Ovary (tissue), 10 donors: ENCODE measurements at places on chromosomes 2 and 18.
A peak's percentile ranks its signal among the peaks of the same experiment; 100 is the strongest.

GRCh38 chr2:70656421-70657010, 102.9 kb upstream of the TGFA start:
- no peak for DNase-seq

- DNase-seq = no peak
These were observed 86.5 kb downstream of the UXS1 start for GRCh38 chr2:106107509-106108131.

- DNase-seq = no peak
These were observed 628 bp upstream of the PTPN2 start for GRCh38 chr18:12884406-12885323.

GRCh38 chr2:45241061-45241561, 231.9 kb upstream of the SIX2 start:
- DNase-seq = no peak

DNA sequence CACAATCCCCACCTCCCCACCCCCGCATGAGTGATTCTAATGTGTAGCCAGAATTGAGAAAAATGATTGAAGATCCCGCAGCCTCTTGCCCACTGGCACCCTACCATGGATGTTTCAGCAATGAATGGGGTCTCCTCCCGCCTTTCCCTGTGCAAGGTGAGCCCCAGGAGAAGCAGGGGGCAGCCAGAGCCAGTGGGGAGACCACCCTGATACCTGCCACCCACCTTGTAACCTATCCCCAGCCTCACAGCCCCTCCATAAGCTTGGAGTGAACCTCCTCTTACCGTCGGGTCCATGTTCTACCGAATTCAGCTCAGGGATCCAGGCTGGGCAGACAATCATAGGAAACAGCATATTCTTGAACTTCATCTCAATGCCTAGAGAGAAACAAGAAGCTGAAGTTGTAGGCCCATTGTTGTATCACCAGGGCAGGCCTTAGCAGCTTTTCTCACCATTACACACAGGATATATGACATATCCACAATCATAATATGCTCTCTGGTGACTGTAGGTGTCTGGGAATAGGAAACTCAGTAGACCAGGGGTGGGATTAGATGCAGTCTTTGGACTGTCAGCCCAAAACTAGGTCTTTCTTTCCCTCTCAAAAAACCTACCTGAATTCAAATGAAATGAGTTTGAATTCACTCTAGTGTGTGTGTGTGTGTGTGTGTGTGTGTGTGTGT, 30.9 kb downstream of the XDH start:
- no peak for DNase-seq

- DNase-seq = no peak
These were observed 66.4 kb upstream of the BOD1L2 start for GRCh38 chr18:57080479-57080878.

- DNase-seq = no peak
These were observed 4.6 kb upstream of the UGT1A5 start for GRCh38 chr2:233707940-233708644.

GRCh38 chr2:71689393-71689792, 236.0 kb downstream of the DYSF start:
- no peak for DNase-seq

DNA sequence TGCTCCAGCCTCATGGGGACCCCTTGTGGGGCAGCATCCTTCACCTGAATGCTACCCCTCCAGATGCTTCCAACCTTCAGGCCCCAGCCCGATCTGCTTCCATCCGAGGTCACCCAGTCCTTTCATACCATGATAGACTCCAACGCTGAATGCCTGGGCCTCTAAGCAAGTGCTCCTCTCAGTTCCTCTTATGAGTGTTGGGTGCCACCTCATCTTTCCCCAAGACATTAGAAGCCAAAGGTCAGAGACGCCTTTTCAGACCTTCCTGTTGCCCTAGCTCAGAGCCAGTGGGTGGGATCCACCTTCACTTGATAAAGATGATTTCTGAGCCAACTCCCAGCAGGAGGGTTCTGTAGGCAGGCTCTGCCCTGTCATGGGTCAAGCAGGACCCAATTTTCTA, 174.5 kb upstream of the MGAT5 start:
- DNase-seq = no peak

GRCh38 chr2:156319811-156320485, 12.6 kb downstream of the NR4A2 start:
- peak; percentile 45 for DNase-seq

DNA sequence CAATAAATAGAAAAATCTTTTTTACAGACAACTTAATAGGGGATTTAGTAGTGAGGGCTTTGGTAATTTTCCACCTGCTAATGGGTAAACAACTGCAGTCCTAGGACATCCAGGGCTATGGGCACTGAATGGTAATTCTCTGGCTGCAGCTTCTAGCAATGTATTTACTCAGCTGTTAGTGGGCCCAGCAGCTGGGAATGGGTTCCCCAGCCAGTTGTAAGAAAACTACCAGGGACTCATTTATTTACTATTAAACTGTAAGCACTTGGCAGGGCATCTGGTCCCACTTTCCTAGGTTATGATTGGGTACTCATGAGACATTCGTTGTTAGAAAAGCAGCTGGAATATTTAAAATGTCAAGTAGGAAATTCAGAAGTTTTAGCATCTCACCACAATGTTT, 363.8 kb upstream of the TRIB2 start:
- no peak for DNase-seq

DNA sequence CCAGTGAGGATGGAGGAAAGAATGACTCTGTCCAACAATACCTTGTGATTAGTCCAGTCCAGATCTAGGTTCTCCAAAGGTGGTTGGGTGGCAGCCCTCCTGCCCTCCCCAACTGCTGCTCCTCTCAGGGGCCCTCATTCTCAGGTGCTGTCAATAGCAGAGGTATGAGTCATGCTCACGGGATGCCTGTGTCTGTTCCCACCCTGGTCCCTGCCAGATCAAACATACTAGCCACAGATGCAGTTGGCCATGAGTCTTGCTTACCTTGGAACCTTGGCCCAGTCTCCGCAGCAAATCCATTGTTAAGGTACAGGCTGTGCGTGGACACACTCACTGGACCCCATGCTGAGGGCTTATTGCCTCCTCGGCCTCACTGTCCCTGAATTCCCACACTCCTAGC, 24.9 kb upstream of the RPIA start:
- DNase-seq = no peak

- DNase-seq = no peak
These were observed 15.1 kb upstream of the ADCY3 start for GRCh38 chr2:24935145-24935544.

DNA sequence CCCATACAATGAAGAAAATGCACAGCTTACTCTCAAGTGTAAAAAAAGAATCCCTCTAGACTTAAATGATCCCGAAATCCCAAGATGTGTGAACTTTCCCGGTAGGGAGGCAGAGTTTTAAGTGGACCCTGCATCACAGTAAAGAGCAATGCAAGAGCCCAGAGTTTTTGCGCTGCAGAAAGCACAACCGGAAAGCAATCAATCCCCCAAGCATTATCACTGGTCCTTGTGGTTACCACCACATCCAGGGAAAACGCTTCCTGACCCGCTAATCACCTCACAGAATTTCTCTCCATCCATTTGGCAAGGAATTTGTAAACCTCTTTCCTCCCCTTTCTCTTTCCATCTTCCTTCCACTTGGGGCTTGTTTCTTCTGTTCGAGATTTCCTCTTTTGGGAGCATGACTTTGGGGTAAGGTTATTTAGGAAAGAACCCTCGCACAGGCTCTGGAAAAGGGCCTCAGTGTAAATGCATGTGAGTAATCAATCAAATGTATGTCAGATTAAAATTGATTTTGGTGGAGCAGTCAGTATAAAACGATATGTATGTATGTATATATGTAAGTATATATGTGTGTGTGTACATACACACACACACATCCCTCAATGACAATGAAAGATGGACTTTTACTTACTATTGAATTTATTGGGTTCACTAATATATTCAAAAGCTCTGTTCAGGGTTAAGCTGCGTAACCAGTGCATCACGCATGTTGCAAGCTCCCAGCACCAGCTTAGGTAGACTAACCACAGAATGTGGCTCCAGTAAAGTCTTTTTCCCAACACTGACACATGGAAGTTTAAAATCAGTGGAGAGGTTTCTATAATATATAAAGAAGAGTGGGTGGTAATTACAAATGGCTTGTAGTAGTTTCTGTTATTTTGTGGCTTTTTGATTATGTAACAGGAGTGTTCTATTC, 1.6 kb downstream of the PLCL1 start:
- no peak for DNase-seq

DNA sequence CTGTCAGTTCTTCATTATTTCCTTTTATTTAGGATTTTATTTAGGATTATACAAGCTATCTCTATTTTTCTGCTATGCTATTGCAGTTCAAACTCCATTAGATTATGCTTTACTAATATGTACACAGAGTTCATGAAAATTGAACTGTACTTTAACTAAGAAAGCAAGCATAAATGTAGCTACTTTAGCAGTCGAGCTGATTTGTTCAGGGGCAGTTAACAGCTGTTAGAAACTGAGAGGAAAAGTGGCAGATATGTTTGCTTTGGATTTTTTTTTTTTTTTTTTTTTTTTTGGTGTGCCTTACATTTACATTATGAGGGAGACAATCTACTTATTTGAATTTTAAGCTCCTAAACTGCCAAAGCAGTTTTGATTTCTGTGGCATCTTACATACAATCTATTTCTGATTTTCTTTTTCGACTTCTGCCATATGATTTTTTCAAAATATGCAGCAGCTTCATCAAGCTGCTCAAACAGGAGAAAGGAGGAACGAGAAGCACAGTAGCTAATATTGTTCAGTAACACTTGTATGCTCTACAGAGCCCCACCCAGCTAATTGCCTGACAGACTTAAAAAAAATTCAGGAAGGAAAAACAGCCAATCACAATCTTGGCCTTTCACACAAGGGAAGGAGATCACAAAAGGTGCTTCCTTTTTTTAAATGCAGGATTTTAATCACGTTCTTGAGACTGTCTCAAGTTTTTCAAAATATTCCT, 233.4 kb upstream of the SIX3 start:
- DNase-seq = no peak

- no peak for DNase-seq
These were observed 763 bp downstream of the CCDC141 start for GRCh38 chr2:179049203-179049545.

DNA sequence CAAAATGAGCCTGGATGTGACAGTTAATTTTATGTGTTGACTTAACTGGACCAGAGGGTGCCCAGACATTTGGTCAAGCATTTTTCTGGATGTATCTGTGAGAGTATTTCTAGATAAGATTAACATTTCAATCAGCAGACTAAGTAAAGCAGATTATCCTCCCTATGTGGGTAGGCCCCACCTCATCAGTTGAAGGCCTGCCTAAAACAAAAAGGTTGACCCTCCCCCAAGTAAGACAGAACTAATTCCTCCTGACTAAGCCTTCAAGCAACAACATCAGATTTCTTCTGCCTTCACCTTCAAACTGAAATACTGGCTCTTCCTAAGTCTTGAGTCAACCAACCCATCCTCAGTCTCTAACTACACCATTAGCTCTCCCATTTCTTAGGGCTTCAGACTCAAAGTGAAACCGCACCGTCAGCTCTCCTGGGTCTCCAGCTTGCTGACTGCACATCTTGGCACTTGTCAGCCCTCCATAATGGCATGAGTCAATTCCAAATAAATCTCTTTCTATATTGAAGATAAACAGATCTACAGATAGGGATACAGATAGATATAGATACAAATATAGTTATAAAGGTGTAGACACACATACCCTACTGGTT, 47.9 kb downstream of the MEMO1 start:
- no peak for DNase-seq

DNA sequence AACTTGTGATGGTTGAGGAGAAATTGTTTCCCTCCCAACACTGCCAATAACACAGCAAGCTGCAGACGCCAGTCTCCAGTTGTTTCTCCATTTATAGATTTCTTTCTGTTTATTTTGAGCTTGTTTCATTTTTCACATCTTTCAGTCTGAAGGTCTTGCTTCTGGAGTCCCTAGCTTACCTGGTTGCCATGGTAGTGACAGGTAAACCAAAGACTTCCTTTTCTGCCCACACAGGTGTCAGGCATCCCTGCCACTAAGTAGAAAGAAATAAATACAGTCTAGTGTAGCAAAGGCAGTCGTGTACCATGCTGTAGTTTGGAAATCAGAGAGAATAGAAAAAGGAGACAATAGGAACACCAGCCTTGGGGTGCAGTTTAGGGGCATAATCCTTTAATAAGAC, 82.8 kb downstream of the MARCHF4 start:
- no peak for DNase-seq

DNA sequence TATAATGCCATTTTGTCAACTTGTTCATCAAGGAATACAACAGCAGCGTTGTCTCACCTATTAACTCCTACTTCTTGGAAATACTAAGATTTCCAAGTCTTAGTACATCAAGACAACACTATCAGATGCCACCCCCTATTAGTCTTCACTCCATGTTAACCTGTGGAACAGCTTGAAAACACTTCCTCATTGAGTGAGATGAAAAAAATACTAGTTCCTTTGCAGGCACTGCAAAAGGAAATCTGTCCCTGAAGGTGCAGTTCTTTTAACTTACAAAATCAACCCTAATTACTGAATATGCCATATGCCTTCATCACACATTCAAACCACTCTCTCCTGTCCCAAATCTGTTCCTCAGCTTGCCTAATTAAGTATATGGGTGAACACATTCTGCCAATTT, 4.0 kb downstream of the CWC22 start:
- DNase-seq = no peak

- DNase-seq = no peak
These were observed 260.3 kb downstream of the SATB2 start for GRCh38 chr2:199197448-199197847.

DNA sequence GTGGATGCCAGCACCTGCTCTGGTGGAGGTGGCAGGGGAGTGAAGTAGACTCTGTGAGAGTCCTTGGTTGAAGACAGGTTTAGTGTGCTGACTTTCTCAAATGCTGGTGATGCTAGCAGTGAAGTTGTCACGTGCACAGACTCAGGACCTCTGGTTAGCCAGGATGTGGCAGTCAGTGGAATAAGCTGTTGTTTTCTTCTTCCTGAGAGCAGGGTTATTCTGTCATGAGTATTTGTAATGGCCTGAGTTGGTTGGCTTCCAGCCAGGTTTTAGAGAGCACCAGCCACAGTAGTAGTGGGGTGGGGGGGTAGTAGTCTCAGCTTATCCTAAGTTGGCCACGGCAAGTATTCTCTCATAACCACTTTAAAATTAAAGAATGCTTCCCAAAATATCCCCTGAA, 238.5 kb upstream of the FBXO11 start:
- DNase-seq = no peak

- DNase-seq = no peak
These were observed 207.2 kb downstream of the GBX2 start for GRCh38 chr2:235960716-235961640.

DNA sequence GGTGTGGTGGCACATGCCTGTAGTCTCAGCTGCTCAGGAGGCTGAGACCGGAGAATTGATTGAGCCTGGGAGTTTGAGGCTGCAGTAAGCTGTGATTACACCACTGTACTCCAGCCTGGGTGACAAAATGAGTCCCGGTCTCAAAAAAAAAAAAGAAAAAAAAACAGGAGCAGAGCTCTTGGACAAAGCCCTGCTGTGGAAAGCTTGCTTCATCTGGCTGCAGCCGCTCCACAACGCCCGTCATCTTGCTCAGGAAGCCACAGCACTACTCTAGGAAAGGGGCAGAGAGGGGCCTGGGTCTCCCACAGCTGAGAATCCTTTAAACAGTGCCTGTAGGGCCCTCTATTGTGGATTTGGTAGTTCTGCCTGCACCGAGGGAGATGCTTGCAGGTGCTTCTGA, 11.0 kb downstream of the ATG4B start:
- no peak for DNase-seq
